ENCODE measurements at places on chromosomes 12 and 14. TPM values are rescaled to one million over a fixed set of nuclear protein-coding genes. Genes with fewer than 3 reads are reported as not detected.

DNA sequence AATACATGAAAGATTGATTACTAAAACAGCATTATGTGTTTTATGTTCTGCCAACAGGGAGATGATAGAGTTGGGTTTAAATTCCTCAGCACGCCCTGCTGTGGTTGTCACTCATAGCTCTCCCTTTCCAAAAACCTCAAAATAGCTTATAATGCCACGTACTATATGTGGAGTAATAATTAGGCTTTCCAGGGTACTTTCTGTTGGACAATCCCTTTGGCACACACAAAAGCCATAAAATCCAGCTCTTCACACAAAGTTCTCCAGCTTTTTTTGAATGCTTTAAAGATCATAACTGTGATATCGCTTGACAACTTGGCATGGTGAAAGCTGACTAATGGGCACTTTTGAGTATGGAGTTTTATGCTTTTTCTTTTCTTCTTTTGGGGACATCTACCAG, 145.3 kb upstream of the DCN start:
- H3K4me3 ChIP-seq, result no peak overlapping the region
- no peak overlapping the region for H3K27ac ChIP-seq
- no peaks in the 10 kb centered on the region for H3K4me1 ChIP-seq

The KLHL33 gene
- 0.27 TPM for total RNA-seq

The EGLN3 gene
- total RNA-seq, result 1.5 TPM

The LALBA gene
- total RNA-seq, result not detected

The NOS1 gene
- total RNA-seq, result not detected

Measured in B cell (primary cell).